ENCODE measurements at places on chromosomes 2 and 18. TPM values are rescaled to one million over a fixed set of nuclear protein-coding genes. Genes with fewer than 3 reads are reported as not detected.
A peak's percentile ranks its signal among the peaks of the same experiment; 100 is the strongest.

- no peaks in the 10 kb centered on the region for H3K27me3 ChIP-seq
- H3K36me3 ChIP-seq = no peaks in the 10 kb centered on the region
- no peak for DNase-seq
Observed at GRCh38 chr2:72095364-72095763, 52.3 kb downstream of the CYP26B1 start.

The IKZF2 gene
- 68.3 TPM for total RNA-seq

GRCh38 chr18:63579616-63580015 is 7.5 kb upstream of the SERPINB13 start:
- no peaks in the 10 kb centered on the region for H3K4me1 ChIP-seq
- H3K27me3 ChIP-seq = no peaks in the 10 kb centered on the region

DNA sequence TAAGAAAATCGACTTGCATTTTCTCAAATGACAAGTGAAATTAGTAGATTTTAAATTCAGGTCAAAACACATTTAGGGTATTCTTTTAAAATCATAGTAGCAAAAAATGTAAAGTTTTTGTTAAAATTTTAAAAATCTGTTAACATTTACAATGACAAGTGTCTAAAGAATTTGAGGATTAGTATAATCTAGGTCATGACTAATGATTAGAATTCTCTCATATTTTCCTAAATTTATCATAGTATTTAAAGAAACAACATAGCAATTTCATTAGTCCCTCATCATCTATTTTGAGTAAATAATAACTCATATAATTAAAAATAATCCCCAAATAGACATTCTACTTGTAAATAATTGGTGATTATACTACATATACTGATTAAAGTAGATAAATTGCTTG is 23.6 kb downstream of the THUMPD2 start:
- DNase-seq = no peak
- no peak overlapping the region for H3K4me3 ChIP-seq

The SLC40A1 gene
- 7.7 TPM for total RNA-seq

The LTBP1 gene
- total RNA-seq = 19.2 TPM

The CAPN14 gene
- total RNA-seq = 266 TPM

- no peaks in the 10 kb centered on the region for H3K36me3 ChIP-seq
- H3K4me1 ChIP-seq = no peaks in the 10 kb centered on the region
Observed at GRCh38 chr18:11047156-11047555, 102.2 kb downstream of the PIEZO2 start.

The EFR3B gene
- 0.34 TPM for total RNA-seq

DNA sequence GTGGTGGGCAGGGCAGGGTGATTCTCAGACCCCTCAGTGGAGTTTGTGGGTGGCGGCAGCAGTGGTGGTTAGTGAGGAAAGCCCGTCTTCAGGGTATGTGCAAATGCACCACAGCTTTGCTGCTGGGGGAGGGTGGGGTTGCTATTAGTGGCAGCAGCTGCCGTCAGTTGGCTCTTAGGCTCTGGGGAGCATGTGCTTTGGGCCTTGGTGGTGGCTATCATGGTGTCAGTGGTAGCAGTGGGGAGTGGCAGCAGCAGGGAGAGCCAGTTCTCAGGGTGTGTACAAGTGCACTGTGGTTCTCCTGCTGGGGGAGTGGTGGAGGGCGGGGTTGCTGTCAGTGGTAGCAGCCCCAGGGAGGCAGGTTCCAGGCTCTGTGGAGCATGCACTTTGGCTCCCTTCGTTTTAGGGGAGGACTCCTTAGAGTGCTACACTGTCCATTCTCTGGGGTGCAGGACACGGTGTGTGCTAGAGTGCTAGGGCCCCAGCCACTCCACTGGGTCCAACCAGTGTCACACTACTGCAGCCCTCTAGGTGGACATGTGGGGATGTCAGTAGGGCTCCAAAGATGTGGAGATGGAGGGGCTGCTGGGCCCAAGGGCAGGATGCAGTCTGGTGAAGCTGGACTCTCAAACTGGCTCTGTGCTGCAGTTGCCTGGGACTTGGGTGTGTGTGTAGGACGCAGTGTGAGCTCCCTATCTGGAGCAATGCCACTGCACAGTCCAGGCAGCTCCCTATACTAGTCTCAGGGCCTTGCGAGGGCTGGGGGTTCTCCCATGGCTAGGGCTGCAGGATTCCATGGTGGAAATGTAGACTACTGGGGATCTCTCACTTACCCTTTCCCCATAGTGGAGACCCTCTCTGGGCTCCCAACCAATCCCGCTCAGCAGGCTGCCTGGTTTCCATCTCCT is 45.3 kb downstream of the ADCYAP1 start:
- no peaks in the 10 kb centered on the region for H3K36me3 ChIP-seq
- H3K27ac ChIP-seq = no peak overlapping the region
- no peak overlapping the region for H3K4me3 ChIP-seq
- no peaks in the 10 kb centered on the region for H3K4me1 ChIP-seq
- H3K27me3 ChIP-seq = no peaks in the 10 kb centered on the region

- no peaks in the 10 kb centered on the region for H3K27me3 ChIP-seq
- H3K36me3 ChIP-seq = no peaks in the 10 kb centered on the region
- H3K4me1 ChIP-seq = no peaks in the 10 kb centered on the region
Observed at GRCh38 chr2:173458991-173459780, 104.5 kb downstream of the CDCA7 start.

- DNase-seq = no peak
- H3K27me3 ChIP-seq = peaks cover 80% of the 10 kb centered on the region
- peaks cover 21% of the 10 kb centered on the region for H3K4me1 ChIP-seq
- peak within 1 kb of the TSS; percentile 80 for H3K4me3 ChIP-seq
Observed at GRCh38 chr18:13218368-13218991, at the start of gene LDLRAD4. TSS of gene LDLRAD4 (plus strand) at chr18:13218760.

The GAREM2 gene
- total RNA-seq = 1.5 TPM

- no peak for DNase-seq
- H3K27ac ChIP-seq = no peak overlapping the region
- no peaks in the 10 kb centered on the region for H3K27me3 ChIP-seq
- no peak overlapping the region for H3K4me3 ChIP-seq
- H3K4me1 ChIP-seq = peaks cover 4% of the 10 kb centered on the region
- H3K36me3 ChIP-seq = no peaks in the 10 kb centered on the region
Observed at GRCh38 chr2:239948100-239948881, 76.9 kb downstream of the NDUFA10 start.

DNA sequence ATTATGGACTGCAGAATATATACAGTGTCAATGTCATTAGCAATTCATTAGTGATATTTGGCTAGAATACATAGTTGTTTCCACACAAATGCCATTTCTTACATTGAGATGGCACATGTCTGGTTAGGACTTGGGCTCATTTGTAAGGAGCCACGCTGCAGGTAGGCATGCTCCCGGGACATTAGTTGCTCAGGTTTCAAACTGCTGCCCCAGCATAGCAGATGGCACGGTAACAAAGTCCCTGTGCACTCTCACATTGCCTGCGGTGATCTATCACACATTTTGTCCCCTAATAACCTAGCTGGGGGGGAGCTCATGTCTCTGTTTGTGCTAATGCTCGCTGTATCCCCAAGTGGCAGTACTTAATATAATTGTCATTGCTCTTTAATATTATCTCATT is 185.1 kb downstream of the NEDD4L start:
- peaks cover 5% of the 10 kb centered on the region for H3K4me1 ChIP-seq
- no peaks in the 10 kb centered on the region for H3K36me3 ChIP-seq
- H3K27me3 ChIP-seq = no peaks in the 10 kb centered on the region
- DNase-seq = no peak

DNA sequence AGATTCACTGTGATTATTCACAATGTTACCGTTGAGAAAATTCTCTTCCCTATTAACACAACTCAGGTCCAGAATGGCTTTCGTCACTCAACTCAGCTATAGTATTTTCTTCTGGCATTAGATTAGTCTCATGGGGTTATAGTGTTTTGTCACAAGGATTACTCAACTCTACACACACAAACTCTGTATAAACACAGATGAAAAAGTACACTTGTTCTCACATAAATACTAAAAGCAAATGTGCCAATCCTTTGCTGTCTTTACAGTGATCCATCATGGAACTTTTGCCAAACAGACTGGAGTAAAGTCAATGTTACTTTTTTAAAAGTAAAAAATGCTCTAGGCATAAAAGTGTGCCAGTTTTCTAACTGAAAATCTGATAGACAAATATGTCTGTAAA is 267.6 kb downstream of the RBM43 start:
- no peak overlapping the region for H3K4me3 ChIP-seq
- no peaks in the 10 kb centered on the region for H3K36me3 ChIP-seq
- peaks cover 10% of the 10 kb centered on the region for H3K4me1 ChIP-seq
- DNase-seq = no peak
- H3K27me3 ChIP-seq = no peaks in the 10 kb centered on the region

The SCYGR1 gene
- total RNA-seq = not detected

DNA sequence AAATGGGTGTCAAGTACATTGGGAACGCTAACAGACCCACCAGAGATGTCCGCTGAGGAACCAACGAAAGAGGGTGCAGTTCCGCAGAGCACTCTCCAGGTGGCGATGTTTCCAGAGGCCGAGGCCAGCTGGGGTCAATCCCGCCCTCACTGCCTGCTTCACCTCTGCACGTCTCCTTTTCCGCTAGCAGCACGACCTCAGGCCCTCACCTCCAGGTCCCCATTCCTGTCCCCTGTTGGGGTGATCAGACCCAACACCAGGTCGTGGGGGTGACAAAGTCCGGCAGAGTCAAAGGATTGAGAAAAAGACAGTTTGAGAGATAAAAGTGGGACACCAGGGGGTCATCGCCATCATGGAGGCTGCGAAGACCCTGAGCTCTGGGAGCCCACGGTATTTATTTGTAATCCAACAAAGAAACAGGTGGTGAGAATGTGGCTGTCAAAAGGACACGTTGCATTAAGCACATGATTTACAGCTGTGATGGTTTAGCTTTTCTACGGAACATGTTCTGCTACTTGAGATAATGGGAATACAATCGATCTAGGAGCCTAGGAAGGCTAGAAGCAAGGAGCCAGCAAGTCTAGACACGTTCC is 27.3 kb downstream of the ZAP70 start:
- H3K4me1 ChIP-seq = peaks cover 4% of the 10 kb centered on the region
- DNase-seq = no peak
- H3K27me3 ChIP-seq = no peaks in the 10 kb centered on the region
- no peaks in the 10 kb centered on the region for H3K36me3 ChIP-seq

DNA sequence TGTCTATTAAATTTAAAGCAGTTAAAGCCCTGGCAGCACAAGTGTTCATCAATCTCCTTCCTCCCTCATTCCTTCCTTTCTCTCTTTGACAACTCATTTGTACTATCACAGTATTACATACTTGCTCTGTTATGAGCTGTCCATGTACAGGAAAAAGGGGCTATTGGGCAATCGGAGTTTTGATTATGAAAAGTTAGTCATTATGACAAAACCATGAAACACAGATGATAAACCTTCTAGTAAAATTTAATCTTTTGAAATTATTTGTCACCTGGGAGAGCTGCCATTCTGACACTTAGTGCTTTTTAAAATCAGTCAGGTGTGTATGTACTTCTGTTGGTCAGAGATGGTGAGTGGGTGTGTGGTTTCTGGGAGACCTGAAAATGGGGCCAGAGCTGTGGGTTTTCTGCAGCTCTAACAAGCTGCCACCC is 39.4 kb downstream of the MAP4K4 start:
- no peak overlapping the region for H3K4me3 ChIP-seq
- H3K36me3 ChIP-seq = no peaks in the 10 kb centered on the region
- H3K27ac ChIP-seq = peak overlapping the region; percentile 25

DNA sequence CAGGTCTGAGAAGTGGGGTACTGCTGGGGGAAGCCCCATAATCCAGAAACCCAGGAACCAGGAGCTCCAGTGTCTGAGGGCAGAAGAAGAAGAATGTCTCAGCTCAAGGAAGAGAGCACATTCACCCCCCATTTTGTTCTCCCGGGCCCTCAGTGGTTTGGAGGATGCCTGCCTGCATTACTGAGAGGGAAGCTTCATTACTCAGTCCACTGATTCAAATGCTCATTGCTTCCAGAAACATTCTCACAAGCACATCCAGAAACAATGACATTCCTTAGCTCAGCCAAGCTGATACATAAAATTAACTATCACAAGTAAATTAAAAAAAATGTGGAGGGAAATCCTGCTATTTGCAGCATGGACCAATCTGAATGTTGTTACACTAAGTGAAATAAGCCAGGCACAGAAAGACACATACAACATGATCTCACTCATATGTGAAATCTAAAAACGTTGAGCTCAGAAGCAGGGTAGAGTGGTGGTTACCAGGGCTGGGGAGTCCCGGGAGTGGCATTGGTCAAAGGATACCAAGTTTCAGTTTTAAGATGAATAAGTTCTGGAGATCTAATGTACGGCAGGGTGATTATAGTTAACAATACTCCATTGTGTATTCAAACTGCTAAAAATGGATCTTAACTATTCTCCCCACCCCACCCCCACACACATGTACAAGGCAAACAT is 459.3 kb downstream of the GALR1 start:
- H3K4me3 ChIP-seq = no peak overlapping the region
- H3K36me3 ChIP-seq = no peaks in the 10 kb centered on the region
- H3K27ac ChIP-seq = no peak overlapping the region
- no peaks in the 10 kb centered on the region for H3K4me1 ChIP-seq
- no peak for DNase-seq

The SANBR gene
- 5.4 TPM for total RNA-seq

The DAW1 gene
- not detected for total RNA-seq

DNA sequence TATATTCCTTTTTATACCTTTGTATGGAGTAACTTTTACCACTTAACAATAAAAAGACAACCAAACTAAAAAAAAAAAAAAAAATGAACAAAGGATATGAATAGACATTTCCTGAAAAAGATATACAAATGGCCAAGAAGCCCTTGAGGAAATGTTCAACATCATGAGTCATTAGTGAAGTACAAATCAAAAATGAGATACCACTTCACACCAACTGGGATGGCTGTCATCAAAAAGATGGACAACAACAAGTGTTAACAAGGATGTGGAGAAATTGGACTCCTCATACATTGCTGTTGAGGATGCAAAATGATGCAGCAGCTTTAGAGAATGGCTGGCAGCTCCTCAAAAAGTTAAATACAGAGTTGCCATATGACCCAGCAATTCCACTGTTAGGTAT is 22.6 kb upstream of the SCYGR2 start:
- no peak for DNase-seq
- H3K27me3 ChIP-seq = no peaks in the 10 kb centered on the region
- no peaks in the 10 kb centered on the region for H3K36me3 ChIP-seq
- H3K27ac ChIP-seq = no peak overlapping the region
- no peaks in the 10 kb centered on the region for H3K4me1 ChIP-seq

DNA sequence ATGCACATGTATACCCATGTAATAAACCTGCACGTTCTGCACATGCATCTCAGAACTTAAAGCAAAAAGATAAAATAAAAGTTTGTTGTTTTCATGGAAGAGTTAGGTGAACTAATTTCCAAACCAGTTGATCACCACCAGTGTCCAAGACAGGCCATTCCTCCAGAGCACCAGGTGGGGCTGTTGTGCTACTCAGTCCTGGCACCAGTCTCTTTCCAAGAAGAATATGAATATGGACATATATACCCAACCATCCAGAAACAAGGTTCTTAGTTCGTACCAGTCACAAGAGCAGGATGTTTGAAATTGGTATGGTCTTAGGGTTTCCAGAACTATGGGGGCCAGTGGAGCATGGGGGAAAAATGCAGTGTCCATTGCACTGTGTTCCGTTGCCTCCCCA is 17.2 kb upstream of the TNP1 start:
- no peak overlapping the region for H3K27ac ChIP-seq
- H3K27me3 ChIP-seq = no peaks in the 10 kb centered on the region
- no peak for DNase-seq
- H3K36me3 ChIP-seq = no peaks in the 10 kb centered on the region
- H3K4me3 ChIP-seq = no peak overlapping the region

- peak overlapping the region; percentile 100 for H3K27ac ChIP-seq
- peak overlapping the region; percentile 83 for H3K4me3 ChIP-seq
- DNase-seq = no peak
- H3K36me3 ChIP-seq = no peaks in the 10 kb centered on the region
Observed at GRCh38 chr2:109615637-109616144, 1.5 kb downstream of the SOWAHC start.

Data from esophagus squamous epithelium (tissue), 5 donors.